Stimulated activated CD8-positive, alpha-beta memory T cell treated with anti-CD3 and anti-CD28 coated beads, Interleukin-4, amount 100 ng/mL, for 1 hour (primary cell): ENCODE measurements at places on chromosomes 1 and 21.

DNA sequence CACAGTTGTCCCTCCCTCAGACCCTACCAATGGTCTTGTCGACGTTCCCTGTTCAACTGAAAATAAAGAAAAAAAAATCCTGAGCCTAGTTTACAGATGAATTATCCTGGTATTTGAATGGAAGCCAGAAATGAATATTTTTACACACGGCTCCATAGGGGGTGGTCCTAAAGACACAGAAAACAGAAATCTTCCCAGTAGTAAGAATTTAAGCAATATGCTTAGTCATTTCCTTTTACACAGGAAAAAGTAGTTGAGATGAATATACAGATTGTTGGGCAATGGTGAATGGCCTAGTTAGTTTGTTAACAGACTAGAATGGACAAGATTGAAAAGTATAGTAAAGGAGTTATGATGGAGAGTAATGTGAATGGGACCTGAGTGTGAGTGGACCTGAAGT is 67.4 kb downstream of the RGS18 start:
- no peak for DNase-seq

GRCh38 chr1:61379693-61380092 is 297.3 kb downstream of the NFIA start:
- DNase-seq: no peak

DNA sequence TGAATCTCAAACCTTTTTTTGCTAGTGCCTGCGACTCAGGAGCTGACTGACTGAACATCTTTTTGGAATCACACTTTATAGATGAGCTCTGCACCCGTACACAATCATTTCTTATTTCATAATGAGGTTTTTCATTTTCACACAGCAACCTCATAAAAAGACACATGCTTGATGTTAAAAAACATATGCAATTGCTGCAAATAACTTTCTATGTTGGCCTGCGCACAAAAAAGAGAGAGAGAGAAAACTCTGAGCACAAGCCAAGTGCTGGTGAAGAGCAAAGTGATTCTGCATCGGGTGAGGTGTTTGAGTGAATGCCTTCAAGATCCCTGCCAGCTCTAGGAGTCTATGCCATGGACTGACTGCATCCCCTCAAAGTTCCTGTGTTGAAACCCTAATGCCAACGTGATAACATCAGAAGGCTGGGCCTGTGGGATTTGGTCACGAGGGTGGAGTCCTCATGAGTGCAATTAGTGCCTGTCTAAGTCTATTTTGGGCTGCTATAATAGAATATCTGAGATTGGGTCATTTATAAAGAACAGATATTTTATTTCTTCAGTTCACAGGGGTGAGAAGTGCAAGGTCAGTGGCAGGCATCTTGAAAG is 36.6 kb downstream of the C1orf87 start:
- no peak for DNase-seq

GRCh38 chr1:104463126-104463697 is 713.5 kb downstream of the AMY1C start:
- DNase-seq: no peak
